ENCODE measurements at places on chromosomes 2 and 18. TPM values are rescaled to one million over a fixed set of nuclear protein-coding genes. Genes with fewer than 3 reads are reported as not detected.

ANKRD30B gene
- not detected for total RNA-seq

VIL1 gene
- total RNA-seq: not detected

CNDP1 gene
- total RNA-seq: 0.49 TPM

ECEL1 gene
- 1.5 TPM for total RNA-seq

GRB14 gene
- total RNA-seq: 12.0 TPM

SPATA3 gene
- not detected for total RNA-seq

TRIM43 gene
- not detected for total RNA-seq

RMND5A gene
- 41.3 TPM for total RNA-seq
